ENCODE measurements at places on chromosomes 7 and 10.

- DNase-seq = no peak
Observed at GRCh38 chr7:23471106-23471859, 992 bp upstream of the IGF2BP3 start.

DNA sequence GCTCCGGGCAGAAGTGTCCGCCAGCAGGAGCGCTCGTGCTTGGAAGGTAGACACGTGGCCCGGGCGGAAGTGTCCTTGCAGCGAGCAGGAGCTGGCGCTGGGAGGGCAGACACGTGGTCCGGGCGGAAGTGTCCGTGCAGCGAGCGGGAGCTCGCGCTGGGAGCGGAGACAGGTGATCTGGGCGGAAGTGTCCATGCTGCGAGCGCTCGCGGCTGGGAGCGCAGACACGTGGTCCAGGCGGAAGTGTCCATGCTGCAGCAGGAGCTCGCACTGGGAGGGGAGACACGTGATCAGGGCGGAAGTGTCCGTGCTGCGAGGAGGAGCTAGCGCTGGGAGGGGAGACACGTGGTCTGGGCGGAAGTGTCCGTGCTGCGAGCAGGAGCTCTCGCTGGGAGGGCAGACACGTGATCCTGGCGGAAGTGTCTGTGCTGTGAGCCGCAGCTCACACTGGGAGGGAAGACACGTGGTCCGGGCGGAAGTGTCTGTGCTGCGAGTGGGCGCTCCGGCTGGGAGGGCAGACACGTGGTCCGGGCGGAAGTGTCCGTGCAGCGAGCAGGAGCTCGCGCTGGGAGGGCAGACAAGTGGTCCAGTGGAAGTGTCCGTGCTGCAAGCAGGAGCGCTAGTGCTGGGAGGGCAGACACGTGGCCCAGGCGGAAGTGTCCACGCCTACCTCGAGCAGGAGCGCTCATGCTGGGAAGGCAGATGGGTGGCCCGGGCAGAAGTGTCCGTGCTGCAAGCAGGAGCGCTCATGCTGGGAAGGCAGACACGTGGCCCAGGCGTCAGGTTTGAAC is 41.1 kb upstream of the PRKAR1B start:
- no peak for DNase-seq

GRCh38 chr10:88116971-88117626 is 253.7 kb downstream of the PTEN start:
- DNase-seq = peak; percentile 17

GRCh38 chr7:4610768-4611467 is 71.2 kb upstream of the FOXK1 start:
- peak; percentile 18 for DNase-seq

GRCh38 chr7:68279827-68280400 is 1283.3 kb downstream of the TYW1 start:
- no peak for DNase-seq

DNA sequence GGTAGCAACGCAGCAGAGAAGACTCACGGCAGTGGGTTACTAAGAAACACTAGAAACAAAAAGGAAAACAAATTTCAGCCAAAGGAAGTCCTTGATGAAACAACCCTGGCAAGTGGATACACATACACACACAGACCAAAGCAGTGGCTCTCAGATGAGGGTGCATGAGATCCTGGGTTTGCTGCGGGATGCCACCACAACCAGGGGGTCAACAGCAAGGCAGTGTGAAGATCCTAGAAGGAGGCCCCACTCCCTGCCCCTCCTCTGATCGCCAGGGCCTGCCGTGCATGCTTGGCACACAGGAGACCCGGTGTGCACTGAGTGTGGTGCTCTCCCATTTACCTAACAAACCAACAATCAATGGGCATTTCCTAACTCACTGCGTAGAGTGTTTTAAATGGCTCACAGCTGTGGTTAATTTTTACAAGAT is 252.3 kb upstream of the KLF14 start:
- no peak for DNase-seq

GRCh38 chr10:75228834-75229233 is 6.9 kb downstream of the COMTD1 start:
- DNase-seq = no peak

- no peak for DNase-seq
Observed at GRCh38 chr10:30531751-30532530, 97.6 kb downstream of the LYZL2 start.

DNA sequence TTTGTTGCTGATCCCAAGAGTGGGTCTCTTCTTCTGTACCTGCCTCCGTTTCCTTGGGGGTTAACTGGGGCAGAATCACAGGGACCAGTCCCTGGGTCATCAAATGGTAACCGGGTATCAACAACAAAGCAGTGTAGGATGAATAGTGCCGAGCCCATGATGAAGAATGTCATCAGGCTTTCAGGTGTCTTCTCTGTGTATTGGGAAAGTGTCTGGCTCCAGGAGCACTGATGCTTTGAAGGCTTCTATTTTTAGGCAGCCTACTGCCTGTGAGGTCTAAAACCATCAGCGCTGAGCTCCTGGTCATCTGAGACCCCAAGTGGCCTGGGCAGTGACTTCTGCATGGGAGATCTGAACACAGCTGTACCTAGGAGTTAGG is 48.2 kb upstream of the SHH start:
- DNase-seq = no peak

- DNase-seq = no peak
Observed at GRCh38 chr7:571096-571717, 51.6 kb upstream of the PDGFA start.

DNA sequence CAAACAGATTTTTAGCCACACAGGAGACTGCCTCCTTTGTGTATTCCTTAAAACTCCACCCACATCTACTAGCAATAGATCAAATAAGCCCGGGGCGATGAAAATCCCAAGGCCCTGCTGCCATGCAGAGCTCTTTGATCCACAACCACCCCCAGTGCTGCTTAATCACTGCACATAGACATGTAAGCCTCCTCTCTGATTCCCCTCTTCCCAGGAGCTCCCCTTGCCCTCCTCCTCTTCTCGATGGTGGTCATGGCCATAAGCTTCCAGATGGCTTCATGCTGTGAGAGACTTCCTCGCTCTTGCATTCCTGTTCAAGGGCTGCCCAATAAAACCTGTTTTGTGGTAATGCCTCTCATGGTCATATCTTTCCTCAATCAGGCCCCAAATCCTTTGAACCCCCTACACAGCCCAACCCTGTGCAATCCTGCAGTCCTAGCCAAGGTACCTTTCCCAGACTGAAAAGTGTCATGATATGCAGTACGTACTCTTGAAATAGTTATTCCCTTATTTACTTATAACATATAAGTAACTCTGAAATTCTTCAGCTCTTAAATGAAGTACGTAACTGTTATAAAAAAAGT is 158.5 kb downstream of the CACNA2D1 start:
- no peak for DNase-seq

DNA sequence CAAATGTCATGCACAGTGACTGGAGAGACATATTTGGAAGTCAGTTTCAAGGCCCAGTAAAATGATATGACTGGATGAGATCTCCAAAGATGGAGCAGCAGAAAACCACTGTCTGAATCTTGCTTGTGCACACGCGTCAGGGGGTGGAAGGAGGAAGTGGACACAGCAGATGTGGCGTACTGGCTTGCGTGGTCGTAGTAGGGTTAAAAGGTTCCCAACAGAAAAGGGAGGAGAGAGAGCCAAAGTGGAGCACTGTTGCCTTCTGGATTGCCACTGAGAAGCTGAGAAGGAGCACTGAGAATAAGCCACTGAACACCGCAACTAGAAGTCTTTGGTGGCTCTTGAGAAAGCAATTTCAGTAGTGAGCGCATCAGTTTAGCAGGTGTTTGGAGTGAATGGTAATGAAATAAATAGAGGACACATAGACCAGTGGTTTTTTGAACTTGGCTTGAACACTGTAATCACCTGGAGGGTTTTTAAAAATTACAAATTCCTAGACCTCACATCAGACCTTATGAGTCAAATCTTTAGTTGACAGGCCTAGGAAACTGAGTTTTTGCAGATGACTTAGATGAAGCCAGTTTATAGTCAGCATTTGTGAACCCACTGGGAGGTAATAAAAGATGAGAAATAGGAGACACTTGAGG is 227.3 kb downstream of the PTEN start:
- no peak for DNase-seq

- DNase-seq = no peak
Observed at GRCh38 chr7:17965603-17966002, 25.3 kb upstream of the SNX13 start.

- DNase-seq = no peak
Observed at GRCh38 chr10:7170626-7171322, 240.1 kb downstream of the SFMBT2 start.

DNA sequence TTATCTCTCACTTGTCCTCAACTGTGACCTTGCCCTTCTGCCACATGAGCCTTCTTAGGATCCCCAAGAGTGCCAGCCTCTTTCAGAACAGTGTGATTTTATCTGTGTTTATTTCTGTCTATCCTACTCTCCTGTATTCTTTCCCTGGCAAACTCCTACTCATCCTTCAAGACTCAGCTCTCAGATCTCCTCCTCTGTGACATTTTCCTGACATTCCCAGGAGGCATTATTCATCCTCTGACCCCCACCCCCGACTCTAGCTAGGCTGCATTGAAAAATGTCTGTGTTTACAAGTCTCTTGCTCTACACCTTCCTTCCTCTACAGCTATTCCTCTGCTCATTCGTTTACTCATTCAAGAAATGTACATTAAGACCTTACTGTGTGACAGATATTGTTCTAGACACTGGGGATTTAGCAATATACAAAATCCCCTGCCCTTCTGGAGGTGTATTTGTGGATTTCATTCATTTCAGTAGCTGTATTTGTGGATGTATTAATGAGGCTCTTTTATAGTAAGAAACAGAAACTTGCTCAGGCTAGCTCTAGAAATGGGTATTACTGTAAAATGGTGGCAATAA is 61.4 kb upstream of the COMTD1 start:
- no peak for DNase-seq

GRCh38 chr10:63143987-63144386 is 10.9 kb downstream of the NRBF2 start:
- DNase-seq = no peak

- DNase-seq = no peak
Observed at GRCh38 chr10:31921031-31921430, 7.6 kb downstream of the ARHGAP12 start.

Data from activated CD8-positive, alpha-beta memory T cell treated with anti-CD3 and anti-CD28 coated beads for 4 hours (primary cell).